ENCODE measurements at places on chromosomes 12 and 14.

- DNase-seq = no peak
These were observed 9.2 kb downstream of the NIN start for GRCh38 chr14:50821510-50822464.

GRCh38 chr12:2231956-2232355 lies 179.2 kb downstream of the CACNA1C start:
- DNase-seq = no peak

GRCh38 chr12:95605087-95605486 lies 53.8 kb upstream of the USP44 start:
- DNase-seq = no peak

- no peak for DNase-seq
These were observed 4.3 kb downstream of the SPTLC2 start for GRCh38 chr14:77612011-77612620.

DNA sequence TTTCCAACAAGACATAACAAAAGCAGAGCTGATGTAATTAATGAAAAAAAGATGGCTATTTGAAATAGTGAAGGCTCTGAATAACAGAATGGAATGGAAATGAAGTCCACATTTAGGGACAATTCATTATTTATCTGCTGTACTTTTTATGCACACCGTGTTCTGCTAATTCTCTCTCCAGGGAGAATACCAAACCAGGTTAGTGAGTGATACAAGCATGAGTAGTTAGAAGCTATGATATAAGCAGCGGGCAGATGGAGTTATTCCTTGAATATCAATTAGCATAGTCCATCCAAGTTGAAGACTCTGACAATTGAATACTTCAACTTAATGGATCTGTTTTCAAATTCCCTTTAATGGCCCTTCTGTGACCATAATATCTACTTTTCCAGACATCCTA lies 162.1 kb upstream of the TMTC2 start:
- no peak for DNase-seq

GRCh38 chr12:67655829-67656228 lies 7.3 kb downstream of the DYRK2 start:
- DNase-seq = no peak

DNA sequence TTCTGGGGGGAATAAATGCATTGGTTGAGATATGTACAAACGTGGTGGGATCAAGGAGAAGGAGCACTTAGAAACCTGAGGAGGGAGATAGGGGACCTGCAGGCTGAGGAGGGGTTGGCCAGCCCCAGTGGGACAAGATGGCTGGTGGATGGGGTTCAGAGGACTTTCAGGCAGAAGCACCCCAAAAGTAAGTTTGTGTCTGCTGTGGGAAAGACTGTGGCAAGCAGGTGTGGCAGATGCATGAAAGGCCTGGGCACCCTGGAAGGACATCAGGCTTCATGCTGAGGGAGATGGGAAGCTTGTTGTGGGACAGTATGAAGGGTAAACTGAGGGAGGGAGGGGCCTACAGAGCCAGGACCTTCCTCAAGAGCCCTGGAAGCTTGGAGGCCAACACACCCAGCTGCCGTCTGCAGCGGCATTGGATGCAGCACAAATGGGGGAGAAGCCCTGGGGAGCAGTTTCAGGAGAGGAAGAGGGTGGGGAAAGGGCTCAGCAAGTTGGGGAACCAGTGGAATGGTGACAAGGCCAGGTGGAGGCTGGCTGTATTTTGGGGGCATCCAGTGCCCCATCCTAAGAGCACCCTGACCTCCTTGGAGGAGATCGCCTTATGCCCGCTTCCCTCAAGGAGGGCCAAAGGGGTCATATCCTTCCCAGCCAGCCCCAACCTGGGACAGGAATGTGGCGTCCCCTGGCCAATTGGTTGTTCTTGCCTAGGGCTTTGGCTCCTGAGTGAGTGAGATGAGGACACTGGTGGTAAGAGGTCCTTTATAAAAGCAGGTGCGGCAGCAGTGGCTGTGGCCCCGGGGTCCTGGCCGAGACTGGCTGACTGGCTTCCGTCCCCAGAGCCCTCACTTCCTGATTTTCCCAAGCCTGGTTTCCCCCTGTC lies 20.7 kb downstream of the NFKBIA start:
- DNase-seq = no peak

- DNase-seq = no peak
These were observed 293.9 kb upstream of the AMIGO2 start for GRCh38 chr12:47373554-47374150.

GRCh38 chr12:43370263-43370662 lies 181.7 kb downstream of the ADAMTS20 start:
- no peak for DNase-seq

- DNase-seq = no peak
These were observed 179.4 kb downstream of the PHLDA1 start for GRCh38 chr12:75852143-75852542.

- peak; percentile 85 for DNase-seq
These were observed 20.8 kb downstream of the CKAP4 start for GRCh38 chr12:106226884-106227640.

GRCh38 chr14:66056268-66056907 lies 429.8 kb upstream of the CCDC196 start:
- no peak for DNase-seq

DNA sequence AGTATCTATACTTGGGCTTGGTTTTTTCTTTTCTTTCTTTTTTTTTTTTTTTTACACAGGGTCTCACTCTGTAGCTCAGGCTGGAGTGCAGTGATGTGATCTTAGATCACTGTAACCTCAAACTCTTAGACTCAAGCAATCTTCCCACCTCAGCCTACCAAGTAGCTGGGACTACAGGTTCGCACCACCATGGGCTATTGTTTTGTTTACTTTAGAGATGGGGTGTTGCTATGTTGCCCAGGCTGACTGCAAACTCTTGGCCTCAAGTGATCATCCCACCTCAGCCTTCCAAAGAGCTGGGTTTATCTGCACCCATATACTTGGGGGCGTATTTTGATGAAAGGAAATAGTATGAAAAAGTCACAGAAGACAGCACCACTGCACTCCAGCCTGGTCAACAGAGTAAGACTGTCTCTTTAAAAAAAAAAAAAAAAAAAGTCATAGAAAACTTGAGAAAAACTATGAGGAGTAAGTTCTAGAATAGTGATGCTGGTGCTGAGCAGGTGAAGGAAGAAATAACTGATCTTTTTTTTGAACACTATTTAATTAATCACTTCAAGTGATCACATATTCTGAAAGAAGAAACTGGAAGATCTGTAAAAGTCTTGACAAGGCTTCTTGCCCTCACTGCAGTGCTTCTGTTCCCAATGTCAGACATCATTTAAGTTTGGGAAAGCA lies 53.8 kb upstream of the NPFF start:
- no peak for DNase-seq

DNA sequence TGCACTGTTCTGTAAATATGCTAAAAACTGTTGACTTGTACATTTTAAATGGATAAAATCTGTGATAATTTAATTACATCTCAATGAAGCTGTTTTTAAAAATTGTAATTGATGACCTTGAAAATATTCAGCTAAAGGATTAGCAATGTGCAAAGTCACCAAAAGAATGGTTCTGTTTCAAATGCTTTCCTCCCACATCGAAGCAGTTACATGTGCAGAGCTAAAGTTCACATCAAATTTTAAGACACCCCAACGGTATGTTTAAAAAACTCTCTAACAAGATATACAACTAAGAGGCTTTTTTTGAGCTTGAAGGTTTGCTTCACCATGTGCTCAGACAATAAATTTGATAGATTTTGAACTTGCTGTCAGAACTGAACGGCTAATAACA lies 114.6 kb upstream of the KRAS start:
- DNase-seq = no peak

DNA sequence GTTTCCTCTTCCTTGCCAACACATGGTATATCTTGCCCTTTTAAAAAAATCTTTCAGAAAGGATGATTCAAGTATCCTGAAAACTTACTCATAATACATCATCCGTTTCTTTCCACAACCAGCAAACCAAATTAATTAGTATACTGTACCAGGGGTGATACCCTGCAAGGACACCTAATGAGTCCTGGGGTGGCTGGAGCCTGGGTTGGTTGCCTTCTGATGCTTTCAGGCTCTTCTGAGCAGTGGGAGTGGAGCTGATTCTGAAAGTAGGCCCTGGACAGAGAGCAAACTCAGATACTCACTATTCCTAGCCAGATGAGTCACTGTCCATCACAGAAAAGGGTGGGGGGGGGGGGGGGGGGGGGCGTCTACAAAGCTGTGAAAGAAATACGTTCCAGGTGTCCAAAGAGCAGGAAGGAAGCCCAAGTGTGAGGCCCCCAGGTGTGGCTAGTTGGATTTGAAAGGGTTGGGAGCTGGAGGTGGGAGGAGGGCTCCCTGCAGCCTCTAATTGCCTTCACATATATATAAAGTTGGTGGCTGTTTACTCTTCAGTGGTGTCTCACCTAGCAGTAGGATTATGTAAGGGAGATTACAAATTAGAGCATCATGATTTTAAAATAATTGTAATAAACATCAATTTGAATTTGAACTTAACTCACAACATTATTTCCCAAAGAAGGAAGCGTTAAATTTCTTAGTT lies 36.5 kb downstream of the FBXO33 start:
- no peak for DNase-seq

- no peak for DNase-seq
These were observed 210.4 kb upstream of the FAR2 start for GRCh38 chr12:28938581-28939235.

- DNase-seq = no peak
These were observed 215.8 kb downstream of the PHLDA1 start for GRCh38 chr12:75815756-75816155.

DNA sequence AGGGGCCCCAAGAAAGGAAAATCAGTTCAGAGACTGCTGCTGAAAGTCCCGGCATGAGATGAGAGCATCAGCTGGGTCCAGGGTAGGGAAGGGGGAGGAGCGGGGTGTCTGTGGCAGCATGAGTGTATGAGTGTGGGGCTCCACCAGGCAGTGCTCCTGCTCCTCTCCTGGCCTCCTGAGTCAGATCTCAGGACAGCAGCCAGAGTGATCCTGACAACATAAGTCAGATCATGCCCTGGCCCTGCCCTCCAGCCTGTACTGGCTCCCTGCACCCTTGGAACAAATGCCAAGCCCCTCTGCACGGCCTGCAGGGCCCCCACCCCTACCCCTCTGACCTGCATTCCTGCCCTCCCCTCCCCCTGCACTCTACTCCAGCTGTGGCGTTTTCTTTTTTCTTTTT lies 24.2 kb upstream of the LRP1-AS start:
- no peak for DNase-seq

DNA sequence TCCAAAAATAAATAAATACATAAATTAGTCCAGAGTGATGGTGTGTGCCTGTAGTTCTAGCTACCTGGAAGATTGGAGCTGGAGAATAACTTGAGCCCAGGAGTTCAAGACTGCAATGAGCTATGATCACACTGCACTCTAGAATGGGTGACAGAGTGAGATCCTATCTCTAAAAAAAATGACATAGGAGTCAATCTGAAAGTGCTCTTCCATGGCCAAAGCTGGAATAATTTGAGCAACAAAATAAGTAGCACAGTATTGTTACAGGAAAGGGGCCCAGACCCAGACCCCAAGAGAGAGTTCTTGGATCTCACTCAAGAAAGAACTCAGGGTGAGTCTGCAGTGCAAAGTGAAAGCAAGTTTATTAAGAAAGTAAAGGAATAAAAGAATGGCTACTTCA lies 24.9 kb upstream of the SLC7A8 start:
- no peak for DNase-seq

- DNase-seq = no peak
These were observed 10.4 kb downstream of the PCNX1 start for GRCh38 chr14:70917633-70918032.

Measured in NCI-H82 (cell line).